Naive thymus-derived CD8-positive, alpha-beta T cell (primary cell): ENCODE measurements at places on chromosomes 11 and 22. TPM values are rescaled to one million over a fixed set of nuclear protein-coding genes. Genes with fewer than 3 reads are reported as not detected.

The PKNOX2 gene
- not detected for total RNA-seq

The PLEKHA7 gene
- 0.96 TPM for total RNA-seq

The DDB1 gene
- total RNA-seq: 184 TPM

The PLA2G3 gene
- total RNA-seq: not detected

- no peak for DNase-seq
Observed at GRCh38 chr11:59558270-59558643, 46.9 kb downstream of the OR4D9 start.

- DNase-seq: no peak
Observed at GRCh38 chr11:62725646-62726045, 1.6 kb downstream of the HNRNPUL2 start.

GRCh38 chr11:22761066-22761465 is 68.5 kb downstream of the SVIP start:
- DNase-seq: no peak

GRCh38 chr11:80914311-80914710 is 1473.5 kb upstream of the TENM4 start:
- no peak for DNase-seq

GRCh38 chr11:128297805-128298204 is 289.6 kb downstream of the ETS1 start:
- no peak for DNase-seq

DNA sequence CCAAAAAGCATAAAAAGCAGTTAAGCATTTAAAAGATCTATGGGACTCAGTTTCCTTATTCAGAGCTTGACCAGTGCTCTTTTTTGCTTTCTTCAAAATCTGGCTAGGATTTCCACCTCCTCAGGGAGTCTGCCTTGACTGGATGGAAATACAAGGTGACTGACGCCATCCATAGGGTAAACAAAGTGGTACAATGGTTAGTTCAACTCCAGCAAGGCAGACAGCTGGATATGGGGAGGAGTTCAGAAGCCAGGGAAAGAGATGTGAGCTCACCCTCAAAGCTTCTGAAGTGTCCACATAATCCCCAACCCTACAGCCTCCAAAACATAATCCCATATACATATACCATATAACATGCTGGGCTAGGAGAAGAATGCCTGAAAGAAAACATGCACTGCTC is 52.0 kb downstream of the KIRREL3 start:
- no peak for DNase-seq

GRCh38 chr11:18522388-18522787 is 4.4 kb downstream of the TSG101 start:
- DNase-seq: no peak

- no peak for DNase-seq
Observed at GRCh38 chr11:9899676-9900075, 235.8 kb downstream of the SWAP70 start.

- no peak for DNase-seq
Observed at GRCh38 chr11:77510851-77511250, 37.0 kb upstream of the PAK1 start.
